ENCODE measurements at places on chromosomes 7 and 10. TPM values are rescaled to one million over a fixed set of nuclear protein-coding genes. Genes with fewer than 3 reads are reported as not detected.

The CPA1 gene
- total RNA-seq, result not detected

The TDRD1 gene
- total RNA-seq, result not detected

The ZNF248 gene
- 16.7 TPM for total RNA-seq

GRCh38 chr7:28732071-28732869 lies 225.9 kb downstream of the TRIL start:
- no peaks in the 10 kb centered on the region for H3K27me3 ChIP-seq
- no peaks in the 10 kb centered on the region for H3K36me3 ChIP-seq
- peak; percentile 10 for DNase-seq
- H3K4me3 ChIP-seq, result no peak overlapping the region
- H3K27ac ChIP-seq, result no peak overlapping the region

GRCh38 chr7:142868986-142869415 lies 14.1 kb downstream of the EPHB6 start:
- no peaks in the 10 kb centered on the region for H3K36me3 ChIP-seq
- no peaks in the 10 kb centered on the region for H3K4me1 ChIP-seq
- H3K27ac ChIP-seq, result no peak overlapping the region
- no peak overlapping the region for H3K4me3 ChIP-seq
- DNase-seq, result peak; percentile 29

DNA sequence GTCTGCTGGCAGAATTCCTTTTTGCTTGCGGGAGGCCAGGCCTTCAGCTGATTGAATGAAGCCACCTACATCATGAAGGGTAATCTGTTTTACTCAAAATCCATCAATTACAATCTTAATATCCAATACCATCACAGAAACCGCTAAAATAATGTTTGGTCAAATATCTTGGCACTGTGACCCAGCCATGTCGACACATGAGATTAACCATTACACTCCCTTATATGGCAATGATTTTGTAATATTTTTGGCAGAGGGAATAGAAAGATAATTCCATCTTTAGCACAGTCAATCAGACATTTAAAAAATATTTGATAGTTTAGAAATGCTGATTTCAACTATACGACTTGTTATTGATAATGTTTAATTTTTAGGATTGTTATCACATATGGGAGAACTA lies 36.5 kb upstream of the SLC39A12 start:
- no peaks in the 10 kb centered on the region for H3K4me1 ChIP-seq
- no peaks in the 10 kb centered on the region for H3K27me3 ChIP-seq
- no peak for DNase-seq
- H3K4me3 ChIP-seq, result no peak overlapping the region
- H3K27ac ChIP-seq, result no peak overlapping the region
- no peaks in the 10 kb centered on the region for H3K36me3 ChIP-seq

- no peaks in the 10 kb centered on the region for H3K36me3 ChIP-seq
- no peak for DNase-seq
- no peak overlapping the region for H3K4me3 ChIP-seq
- no peak overlapping the region for H3K27ac ChIP-seq
Observed at GRCh38 chr10:82420001-82420400, 545.0 kb downstream of the NRG3 start.

DNA sequence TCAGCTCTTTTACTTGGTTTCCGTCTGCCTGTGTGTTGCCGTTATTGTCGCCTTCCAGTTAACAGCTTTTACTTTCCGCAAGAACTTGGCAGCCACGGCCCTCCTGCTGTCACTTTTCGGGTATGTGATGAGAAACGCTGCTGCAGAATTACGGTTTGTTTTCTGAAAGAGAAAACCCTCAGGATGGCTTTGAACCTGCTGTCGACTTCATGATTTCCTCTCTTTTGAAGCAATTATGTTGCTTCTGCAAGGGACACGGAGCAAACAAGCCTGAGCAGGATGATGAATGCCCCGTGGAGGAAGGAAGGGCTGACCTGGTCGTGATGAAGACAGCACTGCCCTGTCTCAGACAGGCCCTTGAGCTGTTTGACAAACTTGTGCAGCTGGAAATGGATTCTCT lies 339.8 kb downstream of the ABCA13 start:
- no peak for DNase-seq

The ACTL6B gene
- total RNA-seq, result not detected

The LRGUK gene
- not detected for total RNA-seq

The KCNIP2 gene
- total RNA-seq, result 5.5 TPM

DNA sequence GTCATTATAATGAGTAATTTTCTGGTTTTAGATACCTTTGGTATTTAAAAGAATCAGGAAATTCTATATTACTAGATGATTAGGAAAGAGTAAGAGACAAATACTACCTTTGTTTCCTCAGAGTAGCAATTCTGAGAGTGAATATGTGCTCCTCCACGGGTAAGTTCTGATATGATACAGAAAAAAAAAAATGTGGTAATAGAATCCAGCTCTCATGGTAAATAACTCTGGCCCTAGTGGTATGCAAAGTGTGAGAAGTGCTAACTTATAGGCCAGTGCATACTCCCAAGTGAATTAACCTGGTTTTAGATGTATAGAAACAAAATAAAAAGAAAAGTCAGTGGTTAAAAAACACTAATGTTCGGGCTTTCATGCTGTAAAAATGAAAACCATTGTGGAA lies 512.6 kb upstream of the SEMA3D start:
- peaks cover 7% of the 10 kb centered on the region for H3K4me1 ChIP-seq
- DNase-seq, result no peak
- no peak overlapping the region for H3K4me3 ChIP-seq
- no peaks in the 10 kb centered on the region for H3K27me3 ChIP-seq
- no peaks in the 10 kb centered on the region for H3K36me3 ChIP-seq

The ZNF25 gene
- 1.5 TPM for total RNA-seq

The OR6B1 gene
- not detected for total RNA-seq

GRCh38 chr10:17989908-17990767 lies 38.4 kb downstream of the SLC39A12 start:
- no peak for DNase-seq
- no peak overlapping the region for H3K27ac ChIP-seq
- no peaks in the 10 kb centered on the region for H3K27me3 ChIP-seq

DNA sequence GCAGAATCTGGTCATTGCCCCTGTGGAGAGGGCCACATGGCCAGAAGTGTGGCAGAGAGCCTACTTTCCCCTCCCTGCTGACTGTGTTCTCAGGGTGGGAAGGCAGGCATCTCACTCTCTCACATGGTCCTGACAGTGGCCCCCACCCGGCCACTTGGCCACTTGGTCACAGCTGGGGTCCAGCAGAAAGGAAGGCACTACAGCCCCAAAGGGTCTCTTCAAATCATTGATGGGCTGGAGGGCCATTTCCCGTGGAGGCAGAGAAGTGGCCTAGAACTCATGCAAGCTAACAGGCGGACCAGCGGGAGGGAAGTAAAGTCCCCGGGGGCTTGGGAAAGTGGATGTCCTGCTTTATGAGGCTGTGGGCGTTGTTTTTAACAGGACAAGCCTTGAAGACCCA lies 125.3 kb downstream of the EMX2 start:
- no peak for DNase-seq
- H3K27ac ChIP-seq, result no peak overlapping the region
- H3K4me1 ChIP-seq, result no peaks in the 10 kb centered on the region
- H3K36me3 ChIP-seq, result no peaks in the 10 kb centered on the region
- no peak overlapping the region for H3K4me3 ChIP-seq

DNA sequence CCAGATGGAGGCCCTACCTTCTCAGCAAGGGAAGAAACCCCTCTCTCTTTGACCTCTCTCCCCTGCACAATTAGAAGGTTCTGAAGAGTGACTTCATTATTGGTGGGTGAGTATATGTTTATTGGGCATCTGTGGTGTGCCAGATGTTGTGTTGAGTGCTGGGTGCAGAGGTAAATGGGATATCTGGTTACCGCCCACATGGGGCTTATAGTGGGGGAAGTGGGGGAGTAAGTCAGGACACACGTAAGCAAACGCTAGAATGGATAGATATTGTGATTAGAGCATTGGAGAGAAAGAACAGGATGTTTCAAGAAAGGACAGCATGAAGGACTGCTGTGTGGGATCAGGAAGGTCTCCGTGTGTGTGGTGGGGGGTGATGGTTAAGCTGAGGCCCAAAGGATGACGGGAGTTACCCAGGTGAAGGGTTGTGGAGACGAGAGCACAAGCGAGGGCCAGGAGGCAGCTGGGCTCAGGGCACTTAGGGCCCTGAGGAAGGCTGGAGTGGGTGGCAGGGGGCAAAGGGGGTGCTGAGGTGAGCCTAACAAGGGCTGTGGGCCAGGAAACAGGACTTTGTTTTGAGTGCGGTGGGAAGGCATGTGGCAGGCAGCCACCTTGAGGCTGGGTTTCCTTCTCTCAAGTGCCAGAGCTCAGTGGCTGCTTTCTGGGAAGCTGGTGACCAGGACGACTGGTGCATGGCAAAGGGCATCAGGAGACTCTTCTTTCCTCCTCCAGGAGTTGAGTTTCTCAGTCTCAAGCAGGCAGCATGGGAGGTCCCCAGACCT lies 299.9 kb downstream of the RPS24 start:
- H3K4me3 ChIP-seq, result no peak overlapping the region
- no peaks in the 10 kb centered on the region for H3K27me3 ChIP-seq
- no peaks in the 10 kb centered on the region for H3K36me3 ChIP-seq
- no peaks in the 10 kb centered on the region for H3K4me1 ChIP-seq

The ANKRD61 gene
- not detected for total RNA-seq

GRCh38 chr10:20466731-20467130 lies 430.4 kb downstream of the NEBL start:
- H3K27ac ChIP-seq, result no peak overlapping the region
- H3K27me3 ChIP-seq, result no peaks in the 10 kb centered on the region
- DNase-seq, result no peak
- no peak overlapping the region for H3K4me3 ChIP-seq

The IKZF5 gene
- 11.6 TPM for total RNA-seq

DNA sequence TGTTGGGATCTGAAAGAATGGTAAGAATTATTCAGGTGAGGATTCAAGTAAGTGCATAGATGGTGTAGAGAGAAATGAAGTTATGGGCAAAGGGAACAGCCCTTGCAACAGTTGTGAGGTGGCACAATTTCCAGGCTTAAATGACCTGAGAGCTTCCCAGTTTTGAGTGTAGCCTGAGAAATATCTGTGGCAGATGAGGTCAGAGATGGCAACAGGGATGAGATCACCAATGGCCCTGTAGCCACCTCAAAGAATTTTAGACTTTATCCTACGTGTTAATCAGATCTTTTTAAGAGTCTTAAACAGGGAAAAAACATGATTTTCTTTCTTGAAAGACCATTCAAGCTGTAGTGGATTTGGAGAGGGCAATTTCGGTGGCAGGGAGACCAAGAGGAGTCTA lies 1.9 kb upstream of the NRF1 start:
- H3K27ac ChIP-seq, result peak overlapping the region; percentile 38
- no peaks in the 10 kb centered on the region for H3K27me3 ChIP-seq
- H3K4me1 ChIP-seq, result peaks cover 10% of the 10 kb centered on the region
- H3K4me3 ChIP-seq, result no peak overlapping the region
- DNase-seq, result no peak
- H3K36me3 ChIP-seq, result no peaks in the 10 kb centered on the region

- no peaks in the 10 kb centered on the region for H3K4me1 ChIP-seq
- no peaks in the 10 kb centered on the region for H3K27me3 ChIP-seq
- H3K36me3 ChIP-seq, result no peaks in the 10 kb centered on the region
- H3K27ac ChIP-seq, result no peak overlapping the region
- no peak for DNase-seq
Observed at GRCh38 chr7:40221836-40222235, 87.0 kb downstream of the SUGCT start.

DNA sequence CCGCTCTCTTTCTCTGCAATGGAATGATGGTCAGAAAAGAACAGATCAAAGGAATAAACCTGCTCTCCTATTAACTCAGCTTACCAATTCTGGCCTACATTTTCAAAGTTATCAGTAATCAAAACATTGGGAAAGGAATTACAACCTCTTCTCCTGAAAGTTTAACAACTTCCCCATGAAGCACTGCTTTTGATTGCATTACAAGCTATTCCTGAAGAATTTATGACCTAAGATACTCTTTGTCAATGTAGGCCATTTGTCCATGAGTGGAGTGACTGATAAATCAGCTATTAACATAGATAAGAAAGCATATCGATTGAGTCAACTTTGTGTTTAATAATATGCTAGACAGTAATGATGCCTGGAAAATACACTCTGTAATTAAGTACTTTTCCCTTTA lies 271.7 kb upstream of the C7orf33 start:
- no peak overlapping the region for H3K4me3 ChIP-seq
- no peak for DNase-seq
- no peaks in the 10 kb centered on the region for H3K27me3 ChIP-seq
- peak overlapping the region; percentile 58 for H3K27ac ChIP-seq

- no peak for DNase-seq
- H3K27me3 ChIP-seq, result no peaks in the 10 kb centered on the region
- H3K4me3 ChIP-seq, result no peak overlapping the region
- no peaks in the 10 kb centered on the region for H3K36me3 ChIP-seq
- H3K27ac ChIP-seq, result no peak overlapping the region
Observed at GRCh38 chr7:89584896-89585295, 569.4 kb upstream of the STEAP1 start.

- H3K4me1 ChIP-seq, result no peaks in the 10 kb centered on the region
- H3K4me3 ChIP-seq, result no peak overlapping the region
- no peak overlapping the region for H3K27ac ChIP-seq
- H3K27me3 ChIP-seq, result no peaks in the 10 kb centered on the region
- DNase-seq, result no peak
Observed at GRCh38 chr7:45007571-45008328, 7.7 kb downstream of the CCM2 start.

DNA sequence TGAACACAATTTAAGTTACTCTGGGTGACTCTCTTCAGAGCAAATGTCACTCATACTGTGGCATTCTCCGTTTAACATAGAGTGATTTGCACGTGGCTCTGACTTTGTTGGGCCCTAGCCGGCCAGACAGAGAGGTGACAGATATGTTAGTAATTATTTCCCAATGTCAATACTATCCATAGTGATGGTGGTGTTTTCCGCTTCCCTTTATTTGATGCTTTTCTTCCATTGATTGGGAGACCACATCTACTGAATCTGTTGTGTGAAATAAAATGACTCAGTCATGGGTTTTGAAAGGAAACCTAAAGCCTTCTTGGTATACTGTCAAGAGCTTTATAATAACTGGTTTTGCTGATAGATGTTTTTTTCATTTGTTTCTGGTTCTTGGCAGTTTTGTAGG lies 7.4 kb downstream of the AVL9 start:
- no peak for DNase-seq
- H3K4me3 ChIP-seq, result no peak overlapping the region

- no peaks in the 10 kb centered on the region for H3K36me3 ChIP-seq
- H3K27me3 ChIP-seq, result no peaks in the 10 kb centered on the region
- H3K27ac ChIP-seq, result no peak overlapping the region
- no peaks in the 10 kb centered on the region for H3K4me1 ChIP-seq
Observed at GRCh38 chr7:120337308-120337907, 64.4 kb downstream of the KCND2 start.

The SPDYE5 gene
- total RNA-seq, result not detected

Measured in Caco-2 (cell line).